ENCODE measurements at places on chromosomes 1 and 21. TPM values are rescaled to one million over a fixed set of nuclear protein-coding genes. Genes with fewer than 3 reads are reported as not detected.
A peak's percentile ranks its signal among the peaks of the same experiment; 100 is the strongest.

The PBX1 gene
- 1.4 TPM for total RNA-seq

The COA6 gene
- total RNA-seq: 11.6 TPM

The SYTL1 gene
- total RNA-seq: 273 TPM

The CD84 gene
- total RNA-seq: 11.1 TPM

The EXTL2 gene
- 3.9 TPM for total RNA-seq

The MFSD2A gene
- 3.7 TPM for total RNA-seq

The DAB1 gene
- total RNA-seq: not detected

DNA sequence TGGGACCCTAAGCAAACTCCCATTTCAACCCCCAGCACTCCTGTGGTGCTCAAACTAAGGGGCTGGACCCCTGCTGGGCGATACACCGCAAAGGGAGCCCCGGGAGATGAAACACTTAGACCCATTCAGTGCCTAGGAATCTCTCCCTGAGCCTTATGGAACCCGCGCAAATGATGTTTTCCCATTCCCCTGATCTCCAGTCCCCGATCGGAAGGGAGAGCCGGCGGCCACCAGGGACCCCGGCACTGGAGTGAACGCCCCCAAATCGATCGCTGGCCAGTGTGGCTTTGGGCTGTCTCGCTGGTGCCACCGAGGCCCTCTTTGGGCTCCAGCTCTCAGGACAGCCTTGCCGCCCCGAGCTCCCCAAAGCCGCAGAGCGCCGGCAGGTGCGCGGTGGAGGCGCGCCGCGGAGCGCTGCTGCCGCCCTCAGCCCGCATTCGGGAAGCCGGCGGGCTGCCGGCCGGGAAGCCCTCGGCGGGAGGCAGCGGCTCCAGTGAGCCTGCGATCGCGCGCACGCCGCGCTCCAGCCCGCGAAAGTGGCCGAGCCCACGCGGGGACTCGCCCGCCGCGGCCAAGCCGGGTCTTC lies 1.1 kb downstream of the PLXNA2 start:
- peak; percentile 48 for DNase-seq

- DNase-seq: peak; percentile 85
Observed at GRCh38 chr21:44011579-44012473, at the start of gene TRAPPC10. TSS of gene TRAPPC10 (plus strand) at chr21:44012309. CDS start at chr21:44012494, 185 bp downstream.

- DNase-seq: no peak
Observed at GRCh38 chr1:2258996-2259395, 30.9 kb downstream of the SKI start.

- no peak for DNase-seq
Observed at GRCh38 chr1:244874974-244875579, 10.7 kb upstream of the HNRNPU start.

GRCh38 chr1:201509601-201510374 lies 2.9 kb upstream of the CSRP1 start:
- no peak for DNase-seq

DNA sequence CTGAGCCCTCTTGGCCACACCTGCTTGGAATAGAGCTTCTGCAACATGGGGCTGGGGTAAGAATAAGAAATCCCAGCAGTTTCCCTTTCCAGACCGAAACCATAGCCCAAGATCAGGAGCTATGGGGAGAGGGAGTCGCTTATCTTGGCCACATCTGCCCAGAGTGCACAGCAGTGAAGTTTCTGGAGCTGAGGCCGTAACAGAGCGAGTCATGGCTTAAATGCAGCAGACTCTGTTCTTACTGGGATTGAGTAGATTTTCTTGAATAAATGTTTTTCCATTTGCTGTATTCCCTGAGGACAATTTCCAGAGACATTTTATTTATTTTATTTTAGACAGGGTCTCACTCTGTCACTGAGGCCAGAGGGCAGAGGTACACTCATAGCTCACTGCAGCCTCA lies 33.5 kb downstream of the CFAP57 start:
- DNase-seq: no peak

DNA sequence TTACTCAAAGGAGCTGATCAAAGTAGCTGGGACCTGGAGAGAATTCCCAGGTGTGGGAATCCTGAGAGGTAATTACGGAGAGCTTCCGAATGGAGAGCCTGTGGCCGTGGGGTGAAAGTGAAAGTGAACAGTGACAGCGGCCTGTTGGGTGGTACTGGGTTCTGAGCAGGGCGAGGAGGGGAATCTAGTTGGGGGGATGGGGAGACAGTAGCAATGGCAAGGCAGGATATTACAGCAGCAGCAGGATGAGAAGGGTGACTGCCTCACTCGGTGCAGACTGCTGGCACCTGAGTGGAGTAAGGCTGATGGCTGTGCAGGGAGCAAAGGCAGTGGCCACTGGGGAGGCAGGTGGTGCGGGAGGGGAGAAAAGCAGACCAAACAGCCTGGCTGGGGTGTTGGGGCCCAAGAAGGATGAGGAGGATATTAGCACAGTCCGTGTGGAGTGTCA lies 70.3 kb upstream of the PRDX6 start:
- DNase-seq: no peak

DNA sequence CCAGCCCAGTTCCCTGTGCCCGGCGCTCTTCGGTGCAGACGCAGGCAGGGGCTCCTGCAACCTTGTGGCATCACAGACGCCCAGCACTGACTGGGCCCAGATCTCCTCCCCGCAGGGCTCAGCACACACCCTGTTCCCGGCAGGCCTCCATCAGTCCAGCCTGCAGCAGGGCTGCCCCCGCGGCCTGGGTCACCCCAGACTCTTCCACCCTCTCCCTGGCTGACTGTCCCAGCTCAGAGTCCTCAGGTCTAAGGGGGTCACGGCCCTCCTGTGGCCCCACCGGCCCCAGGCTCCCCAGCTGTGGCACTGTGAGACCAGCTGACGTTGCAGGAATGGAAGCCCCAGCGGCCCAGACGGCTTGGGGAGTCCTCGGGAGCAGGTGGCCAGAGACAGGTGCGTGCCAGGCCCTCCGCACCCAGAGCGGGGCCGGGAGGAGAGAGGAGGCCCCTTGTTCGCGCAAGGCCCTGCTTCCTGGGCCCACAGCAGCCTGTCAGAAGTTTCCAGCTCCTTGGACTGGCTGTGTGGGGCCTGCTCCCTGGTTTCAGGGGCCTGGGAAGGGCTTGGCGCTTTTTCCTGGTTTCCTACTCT lies 4.2 kb downstream of the B3GALT6 start:
- no peak for DNase-seq

DNA sequence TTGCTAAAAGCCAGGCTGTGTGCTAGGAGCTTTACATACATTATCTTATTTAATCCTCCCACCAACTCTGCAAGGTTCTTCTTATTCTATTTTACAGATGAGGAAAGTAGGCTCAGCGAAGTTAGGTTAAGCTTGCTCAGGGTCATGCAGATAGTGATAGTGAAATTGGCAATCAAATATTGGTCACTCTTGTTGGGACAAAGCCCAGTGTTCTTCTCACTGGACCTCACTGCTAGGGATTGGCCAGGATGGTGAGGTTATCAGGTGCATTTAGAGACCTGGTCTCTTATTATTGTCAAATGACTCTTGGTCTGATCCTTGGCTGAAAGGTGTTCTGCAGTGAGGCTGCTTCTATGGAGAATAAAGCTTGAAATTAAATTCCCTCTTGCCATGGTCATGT lies 145.1 kb downstream of the CNIH3 start:
- DNase-seq: no peak
